ENCODE measurements at places on chromosomes 5 and 9.

DNA sequence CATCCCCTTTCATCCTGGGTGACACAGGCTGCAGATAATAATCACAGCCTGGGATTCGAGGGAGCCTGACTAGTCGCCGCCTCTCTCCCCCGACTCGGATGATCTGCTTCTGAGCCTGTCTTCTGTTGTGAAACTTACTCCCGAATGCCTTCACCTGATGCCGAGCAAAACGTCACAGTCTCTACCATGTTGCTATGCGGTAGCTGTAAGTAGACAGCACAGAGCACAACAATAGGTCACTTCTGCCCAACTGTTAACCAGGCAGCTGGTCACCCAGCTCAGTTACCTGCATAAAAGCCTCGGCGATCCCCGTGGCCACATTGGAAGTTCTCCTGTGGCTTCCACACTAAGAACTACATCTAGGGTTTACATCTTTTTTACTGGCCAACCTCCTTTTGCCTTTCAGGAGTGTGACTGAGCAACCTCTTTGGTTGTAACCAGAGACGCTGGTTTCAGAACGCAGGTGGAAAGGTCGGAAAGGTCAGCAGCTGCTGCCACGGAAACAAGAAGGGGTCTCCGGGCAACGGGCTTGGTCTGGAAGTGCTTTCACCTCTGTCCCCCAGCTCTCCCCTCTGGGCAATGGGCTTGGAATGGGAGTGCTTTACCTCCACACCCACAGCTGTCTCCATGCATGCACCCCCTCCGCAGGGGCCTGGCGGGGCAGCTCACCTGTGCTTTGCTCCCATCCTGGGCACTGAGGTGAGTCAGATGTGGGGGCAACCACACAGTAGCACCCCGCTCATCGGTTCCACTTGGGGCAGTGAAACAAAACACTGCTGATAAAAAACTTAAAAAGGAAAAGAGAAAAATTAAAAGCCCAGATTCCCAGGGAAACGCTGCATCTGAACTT lies 7.6 kb upstream of the PPP1R26 start:
- no peak for DNase-seq

- no peak for DNase-seq
Observed at GRCh38 chr5:6761333-6761732, 48.1 kb downstream of the TENT4A start.

DNA sequence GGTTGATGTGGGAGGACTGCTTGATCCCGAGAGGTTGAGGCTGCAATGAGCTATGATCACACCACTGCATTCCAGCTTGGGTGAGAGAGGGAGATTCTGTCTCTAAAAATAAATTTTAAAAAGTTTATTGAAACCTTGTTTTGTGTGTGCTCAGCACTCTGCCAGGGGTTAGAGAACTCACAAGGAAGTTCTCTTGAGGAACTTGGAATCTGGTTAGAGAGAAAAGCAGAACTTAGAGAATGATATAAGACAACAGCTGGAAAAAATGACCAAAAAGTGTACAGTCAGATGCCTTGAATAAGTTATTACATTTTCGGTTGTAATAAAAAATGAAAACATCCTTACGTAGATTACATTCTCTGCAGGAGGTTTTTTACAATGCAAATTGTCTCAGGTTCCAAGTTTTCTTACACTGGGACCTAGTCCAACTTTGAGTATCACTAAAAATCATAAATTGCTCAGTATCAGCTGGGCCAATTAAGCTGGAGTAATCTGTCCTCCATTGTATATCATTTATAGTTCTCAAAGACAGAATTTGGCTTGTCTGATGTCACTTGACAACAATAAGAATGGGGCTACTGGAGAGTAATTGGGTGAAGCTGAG lies 21.7 kb upstream of the TENT2 start:
- DNase-seq = no peak

DNA sequence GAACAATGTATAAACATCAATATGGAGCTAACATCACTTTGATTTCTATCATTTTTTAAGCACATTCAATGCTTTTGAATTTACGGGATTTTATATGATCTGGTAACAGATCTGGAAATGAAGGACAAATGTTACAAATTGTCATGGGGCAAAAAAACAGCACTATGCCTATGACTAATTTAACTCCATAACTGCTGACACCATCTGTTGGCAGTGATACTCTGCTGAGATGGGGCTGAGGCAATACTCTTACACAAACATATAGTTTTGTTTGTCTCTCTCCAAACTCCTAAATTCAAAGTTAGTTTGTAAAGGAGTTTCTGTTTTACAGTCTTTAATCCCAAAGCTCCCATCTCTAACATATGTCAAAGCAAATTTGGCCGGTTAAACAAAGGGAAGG lies 132.5 kb upstream of the FER start:
- no peak for DNase-seq

- DNase-seq = no peak
Observed at GRCh38 chr9:121865884-121866283, 214.4 kb downstream of the DAB2IP start.

GRCh38 chr9:121783111-121783510 lies 131.7 kb downstream of the DAB2IP start:
- no peak for DNase-seq

Data from mucosa of gallbladder (tissue), 1 donor.